ENCODE measurements at places on chromosomes 2 and 18. TPM values are rescaled to one million over a fixed set of nuclear protein-coding genes. Genes with fewer than 3 reads are reported as not detected.

DNA sequence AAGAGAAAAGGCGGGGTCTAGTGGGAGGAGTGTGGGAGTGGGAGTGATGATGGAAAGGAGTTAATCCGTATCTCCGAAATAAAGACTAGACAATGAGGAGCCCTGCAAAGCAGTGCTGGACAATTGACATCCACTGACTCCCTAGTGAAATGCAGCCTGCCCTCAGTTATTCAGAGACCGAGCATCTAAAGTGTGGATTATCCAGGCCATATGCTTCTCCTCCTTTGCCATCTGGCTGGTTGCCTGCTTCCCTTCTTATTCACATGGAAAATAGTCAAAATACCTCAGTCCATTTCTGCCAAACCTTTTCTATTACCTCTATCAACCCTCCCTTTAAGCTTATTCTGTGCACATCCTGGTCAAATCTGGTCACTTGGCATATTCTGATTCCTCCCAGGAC is 288.8 kb upstream of the SIX3 start:
- no peak for DNase-seq

DNA sequence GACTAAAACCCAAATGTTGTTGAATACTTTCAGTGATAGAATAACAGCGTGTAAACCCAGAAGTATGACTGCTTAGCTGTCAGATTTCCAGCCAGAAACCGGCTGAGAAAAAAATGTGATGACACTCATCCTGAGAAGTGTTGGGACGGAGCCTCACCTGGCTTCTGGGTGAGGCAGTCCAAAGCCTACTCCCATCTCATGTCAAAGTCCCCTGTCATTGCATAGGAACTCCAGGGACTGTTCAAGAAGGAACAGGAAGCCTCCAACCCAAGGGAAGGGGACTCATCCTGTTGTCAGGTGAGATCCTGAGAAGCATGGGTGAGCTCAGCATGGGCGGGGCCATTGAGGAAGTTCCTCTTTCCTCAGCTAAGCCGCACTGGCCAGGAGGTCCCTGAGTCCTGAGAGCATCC is 11.3 kb upstream of the CHRNA1 start:
- DNase-seq: no peak

DNA sequence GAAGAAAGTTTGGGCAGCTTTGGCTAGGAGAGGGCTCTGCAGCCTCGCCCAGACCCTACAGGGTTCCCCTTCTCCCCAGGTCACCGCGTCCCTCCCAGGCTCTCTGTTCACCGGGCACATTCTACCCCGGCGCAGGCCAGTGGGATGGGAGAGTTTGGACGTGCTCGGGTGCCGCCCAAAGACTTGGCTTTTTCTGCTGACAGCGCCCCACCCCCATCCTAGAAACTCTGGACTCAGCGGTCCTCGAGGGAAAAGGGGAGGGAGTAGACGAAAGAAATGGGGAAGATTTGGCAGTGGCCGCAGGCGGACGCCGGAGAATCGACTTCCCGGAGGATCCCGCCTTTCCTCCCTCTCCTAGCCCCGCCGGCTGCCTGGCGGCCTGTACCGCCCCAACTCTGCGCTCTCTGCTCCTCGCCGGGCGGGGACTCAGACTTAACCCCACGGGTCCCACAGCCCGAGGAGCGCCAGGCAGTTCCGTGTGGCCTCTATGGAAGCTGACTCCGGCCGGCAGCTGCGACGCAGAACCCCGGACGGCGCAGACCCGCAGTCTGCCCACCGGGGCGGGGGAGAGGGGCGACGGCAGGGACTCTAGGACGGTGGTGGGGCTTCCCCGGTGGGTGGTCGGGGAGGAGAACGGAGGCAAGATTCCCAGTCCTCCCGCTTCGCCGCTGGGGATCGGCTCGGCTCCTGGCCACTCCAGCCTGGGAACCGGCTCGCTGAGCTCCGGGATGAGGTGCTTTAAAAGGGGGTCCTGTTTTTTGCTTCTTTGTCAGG is 863 bp upstream of the SIX2 start:
- no peak for DNase-seq

DNA sequence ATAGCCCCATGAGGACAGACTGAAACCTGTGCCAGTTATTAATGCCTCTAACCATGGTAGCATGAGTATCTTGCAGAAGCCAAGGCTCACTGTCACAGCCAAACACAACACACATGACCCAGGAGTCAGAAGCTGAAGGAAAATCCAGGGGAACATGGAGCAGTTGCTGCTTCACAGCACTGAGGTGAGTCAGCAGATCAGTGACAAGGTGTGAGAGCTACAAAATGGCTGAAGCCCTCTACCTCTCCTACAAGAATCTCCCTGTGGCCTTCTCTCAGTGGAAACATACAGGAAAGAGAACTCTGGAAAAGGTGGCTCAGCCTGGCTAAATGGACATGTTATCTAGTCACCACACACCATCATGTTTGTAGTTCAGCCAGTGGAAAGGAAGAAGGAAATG is 93.5 kb downstream of the NAB1 start:
- DNase-seq: no peak

DNA sequence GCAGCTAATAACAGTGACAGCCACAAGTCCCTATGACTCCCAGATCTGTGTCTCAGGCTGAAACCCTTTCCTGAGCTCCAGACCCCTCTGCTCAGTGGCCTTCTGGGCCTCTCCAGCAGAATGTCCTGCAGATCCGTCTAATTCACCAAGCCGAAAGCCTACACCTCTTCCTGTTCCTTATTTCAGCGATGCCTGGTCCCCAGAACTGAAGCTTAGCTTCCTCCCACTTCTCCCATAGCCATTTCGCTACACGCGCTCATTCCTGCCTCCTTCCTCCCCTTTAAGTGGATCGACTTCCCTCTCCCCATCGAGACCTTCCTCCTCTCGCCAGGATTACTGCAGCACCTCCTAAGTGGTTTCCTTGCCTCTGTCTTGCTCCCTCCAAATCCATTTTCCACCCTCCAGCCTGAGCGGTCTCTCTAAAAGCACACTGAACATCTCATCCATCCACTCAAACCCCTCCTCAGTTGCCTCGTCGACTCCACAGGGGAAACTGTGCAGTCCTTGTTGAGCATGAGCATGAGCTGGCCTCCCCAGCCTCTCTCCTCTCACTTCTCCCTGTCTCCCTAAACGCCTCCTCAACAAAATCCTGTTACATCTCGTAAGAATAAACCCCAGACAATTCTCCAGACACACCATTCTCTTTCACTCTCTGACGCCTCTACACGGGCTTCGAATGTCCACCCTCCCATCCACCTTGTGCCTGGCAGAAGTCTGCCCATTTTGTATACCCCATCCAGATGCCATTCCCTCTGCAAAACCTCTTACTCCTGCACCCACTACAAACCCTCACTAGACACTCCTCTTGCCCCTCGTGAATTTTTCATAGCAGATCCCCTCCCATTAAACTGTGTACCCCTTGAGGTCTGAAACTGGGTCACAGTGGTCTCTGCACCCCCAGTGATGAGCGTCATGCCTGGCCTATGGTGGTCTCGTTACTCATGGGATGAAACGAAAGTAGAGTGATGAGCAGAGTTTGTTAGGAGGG is 232.6 kb downstream of the ATAD2B start:
- no peak for DNase-seq

GRCh38 chr2:39139511-39140237 is 18.8 kb upstream of the SOS1 start:
- no peak for DNase-seq

DNA sequence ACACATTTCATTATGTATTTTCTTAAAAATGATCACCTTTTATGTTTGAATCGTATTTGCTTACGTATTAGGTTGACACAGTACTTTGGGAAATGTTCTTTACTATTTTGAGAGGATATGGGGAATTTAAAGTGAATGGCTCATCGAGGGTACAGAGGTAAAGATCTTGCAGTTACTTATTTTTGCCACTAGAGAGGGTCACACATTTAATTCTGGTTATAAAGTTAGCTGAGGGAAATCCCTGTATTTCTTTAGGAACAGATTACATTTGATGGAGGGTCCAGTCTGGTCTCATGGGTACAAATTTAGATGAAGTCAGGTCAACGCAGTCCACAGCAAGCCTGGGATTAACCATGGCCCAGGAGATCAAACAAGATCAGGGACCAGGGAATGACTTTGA is 24.5 kb downstream of the DYNC2LI1 start:
- DNase-seq: no peak

- DNase-seq: peak; percentile 50
Observed at GRCh38 chr18:63878343-63878742, 9.2 kb upstream of the SERPINB2 start.

DNA sequence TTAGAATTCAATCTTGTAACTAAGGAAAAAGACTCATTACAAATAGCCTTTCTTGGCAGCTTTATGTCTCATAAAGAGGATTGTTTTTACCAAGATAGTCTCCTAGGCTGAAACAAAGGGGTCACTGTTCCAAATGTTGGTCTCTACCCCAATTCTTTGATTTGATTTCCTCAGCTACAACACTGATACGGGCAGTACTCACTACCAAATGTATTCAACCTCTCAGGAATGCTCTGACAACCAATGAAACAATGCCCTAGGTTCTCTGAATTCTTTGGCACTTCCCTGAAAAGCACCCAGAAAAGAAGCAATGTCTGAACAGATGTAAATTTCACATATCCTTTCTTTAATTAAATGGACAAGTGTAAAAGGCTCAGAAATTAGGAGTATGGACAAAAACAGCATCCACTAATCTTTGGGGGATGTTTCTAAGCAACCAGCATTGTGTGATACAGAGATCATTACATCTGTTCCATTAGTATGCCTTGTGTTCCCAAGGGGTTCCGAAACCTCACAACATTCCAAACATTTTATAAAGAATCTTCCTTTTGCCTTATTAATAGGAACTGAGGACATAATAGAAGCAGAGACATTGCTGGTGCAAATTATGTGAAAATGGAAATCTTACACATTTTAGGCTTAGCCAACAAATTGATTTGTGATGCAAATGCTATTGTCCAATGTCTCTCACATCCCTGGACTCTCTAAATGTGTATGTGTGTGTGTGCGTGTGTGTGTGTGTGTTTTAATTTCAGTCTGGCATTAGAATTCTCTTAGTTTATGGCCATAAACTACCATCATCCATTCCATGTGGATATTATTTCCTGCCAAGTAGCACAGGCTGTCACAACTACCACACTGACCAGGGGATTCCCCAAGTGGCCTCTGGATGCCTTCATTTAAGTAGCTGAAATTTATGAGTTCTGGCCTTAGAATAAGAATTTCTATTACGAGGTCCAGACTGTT is 276.0 kb downstream of the MTX2 start:
- no peak for DNase-seq

DNA sequence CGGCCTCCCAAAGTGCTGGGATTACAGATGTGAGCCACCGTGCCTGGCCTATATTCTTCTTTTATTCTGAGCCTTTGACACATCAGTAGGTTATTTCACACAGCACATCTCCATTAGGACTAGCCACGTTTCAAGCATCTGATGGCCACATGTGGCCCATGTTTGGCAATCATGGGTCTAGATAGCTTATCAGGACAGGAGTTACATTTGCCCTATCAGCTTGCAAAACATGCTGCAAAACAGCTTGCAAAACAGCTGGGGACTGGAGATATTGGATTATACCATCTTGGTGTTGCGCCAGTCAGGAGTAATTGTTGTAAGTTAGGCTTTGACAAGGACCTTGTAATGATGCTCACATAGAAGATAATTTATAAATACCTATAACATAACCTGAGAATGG is 94.9 kb downstream of the GBX2 start:
- DNase-seq: no peak

GRCh38 chr2:238092486-238093035 is 7.6 kb upstream of the ESPNL start:
- DNase-seq: no peak

GRCh38 chr2:180962727-180963314 is 17.6 kb upstream of the UBE2E3 start:
- no peak for DNase-seq

DNA sequence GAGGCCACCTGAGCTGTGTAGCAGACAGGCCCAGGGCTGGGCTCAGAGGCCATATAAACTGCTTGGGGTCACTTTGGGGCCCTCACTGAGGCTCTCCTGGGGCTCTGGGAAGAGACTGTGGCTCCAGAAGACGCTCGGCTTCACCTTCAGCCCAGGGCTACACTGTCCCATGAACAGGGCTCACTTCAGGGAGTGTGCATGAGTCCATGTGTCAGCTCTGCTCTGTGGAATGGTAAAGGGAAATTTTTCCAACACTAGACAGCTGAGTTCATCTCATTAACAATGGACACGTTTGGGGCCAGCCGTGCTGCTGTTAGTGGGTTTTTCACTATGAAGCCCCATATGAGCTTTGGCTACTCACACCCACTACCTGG is 65.4 kb upstream of the TFCP2L1 start:
- no peak for DNase-seq

- DNase-seq: peak; percentile 85
Observed at GRCh38 chr2:159616286-159616701, at the start of gene BAZ2B. TSS of gene BAZ2B (minus strand) at chr2:159616548. CDS start at chr2:159478719, 137,829 bp downstream.

GRCh38 chr18:2978208-2978607 is 34.7 kb downstream of the LPIN2 start:
- DNase-seq: peak; percentile 81

DNA sequence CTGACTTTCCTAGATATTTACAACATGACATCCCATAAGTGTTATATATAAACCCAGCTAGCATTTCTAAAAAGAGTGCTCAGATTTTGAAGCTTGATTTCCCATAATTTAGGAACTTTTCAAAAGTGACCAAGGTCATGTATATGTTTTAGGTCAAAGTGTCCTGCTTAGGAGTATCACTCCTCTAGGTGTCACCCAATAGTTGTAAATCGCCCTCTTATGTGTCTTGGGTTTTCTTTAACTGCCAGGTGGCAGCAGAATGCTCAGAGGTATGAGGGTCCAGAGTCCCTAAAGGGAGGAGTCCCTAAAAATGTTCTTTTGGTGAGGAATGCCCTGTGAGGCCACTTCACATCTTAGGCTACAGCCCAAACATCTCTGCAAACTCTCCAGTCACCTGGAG is 358.3 kb downstream of the CELF4 start:
- DNase-seq: no peak

The DCDC2C gene
- total RNA-seq: not detected

The UPP2 gene
- not detected for total RNA-seq

The KATNAL2 gene
- 10.3 TPM for total RNA-seq

The TTN gene
- 0.05 TPM for total RNA-seq

The RAD51AP2 gene
- under 0.01 TPM for total RNA-seq

The NXPH2 gene
- total RNA-seq: not detected

Measured in renal cortical epithelial cell (primary cell).